ENCODE measurements at places on chromosomes 7 and 10.
A peak's percentile ranks its signal among the peaks of the same experiment; 100 is the strongest.

DNA sequence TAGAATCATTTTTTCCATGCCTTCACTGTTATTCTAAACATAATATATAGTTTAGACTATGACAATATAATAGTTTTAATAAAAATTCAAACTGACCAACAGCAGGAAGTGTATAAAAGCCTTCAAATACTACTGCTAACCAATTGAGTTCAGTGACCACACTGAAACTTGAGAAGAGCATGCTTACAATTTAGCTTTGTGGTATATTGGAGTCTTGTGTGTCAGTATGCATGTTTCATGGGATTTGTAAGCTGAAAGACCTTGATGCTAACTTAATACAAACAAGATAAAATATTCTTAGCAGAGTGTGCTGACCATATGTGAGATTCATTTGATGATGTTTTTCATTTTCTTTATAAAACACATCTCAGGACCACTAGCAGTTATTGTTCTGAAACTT, 395.5 kb downstream of the SUGCT start:
- peak; percentile 71 for DNase-seq

DNA sequence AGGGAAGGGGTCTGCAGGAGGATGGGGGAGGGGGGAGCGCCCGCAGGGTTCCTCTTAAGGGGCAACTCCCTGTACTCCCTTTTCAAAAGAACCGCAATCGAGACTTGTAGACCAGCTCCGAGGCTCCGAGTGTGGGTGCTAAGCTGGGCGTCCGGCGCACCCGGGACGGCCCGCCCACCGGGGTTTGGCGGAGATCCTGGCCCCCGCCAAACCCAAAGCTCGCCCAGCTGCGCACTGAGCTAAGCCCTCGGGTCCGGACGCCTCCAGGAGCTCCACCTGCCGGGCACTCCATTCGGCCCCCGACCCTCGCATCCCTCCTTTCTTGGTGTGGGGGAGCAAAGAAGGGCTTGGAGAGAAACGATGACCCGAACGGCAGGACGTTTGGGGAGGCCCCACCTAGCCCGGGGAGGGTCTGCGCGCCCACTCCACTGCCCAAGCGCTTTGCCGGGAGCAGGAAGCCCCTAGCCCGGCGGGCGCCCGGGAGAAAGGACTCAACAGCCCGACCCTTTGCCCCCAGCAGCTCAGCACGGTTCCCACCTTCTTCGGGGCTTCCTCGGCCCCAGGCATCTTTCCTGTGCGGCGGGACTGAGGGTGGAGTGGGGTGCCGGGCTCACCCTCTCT, 651 bp downstream of the AFAP1L2 start:
- DNase-seq: no peak

DNA sequence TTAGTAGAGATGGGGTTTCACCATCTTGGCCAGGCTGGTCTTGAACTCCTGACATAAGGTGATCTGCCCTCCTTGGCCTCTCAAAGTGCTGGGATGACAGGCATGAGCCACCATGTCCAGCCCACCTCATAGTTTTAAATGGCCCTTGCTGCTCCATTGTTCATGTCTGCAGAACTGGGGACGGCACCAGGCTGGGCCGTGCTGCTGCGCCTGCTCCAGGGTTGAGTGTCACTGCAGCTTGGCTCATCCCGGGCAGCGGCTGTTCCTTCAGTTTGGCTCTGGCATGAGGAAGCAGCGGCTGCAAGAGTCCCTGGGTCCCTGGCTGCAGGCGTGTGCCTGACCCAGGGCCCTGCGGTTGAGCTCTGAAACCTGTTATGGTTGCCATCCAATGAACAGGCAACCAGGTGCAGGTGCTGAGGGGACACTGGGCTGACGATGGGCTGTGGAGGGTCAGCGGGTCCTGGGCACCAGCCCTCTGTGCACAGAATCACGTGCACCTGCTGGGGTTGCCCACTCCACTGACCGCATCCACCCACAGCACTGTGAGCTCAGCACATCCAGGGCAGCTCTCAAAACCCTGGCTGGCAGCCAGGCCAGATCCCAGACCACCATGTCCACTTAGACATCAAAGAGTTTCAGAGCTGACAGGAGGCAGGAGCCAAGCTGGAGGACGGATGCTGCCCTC, 70.2 kb upstream of the PPP2R2D start:
- DNase-seq: no peak

DNA sequence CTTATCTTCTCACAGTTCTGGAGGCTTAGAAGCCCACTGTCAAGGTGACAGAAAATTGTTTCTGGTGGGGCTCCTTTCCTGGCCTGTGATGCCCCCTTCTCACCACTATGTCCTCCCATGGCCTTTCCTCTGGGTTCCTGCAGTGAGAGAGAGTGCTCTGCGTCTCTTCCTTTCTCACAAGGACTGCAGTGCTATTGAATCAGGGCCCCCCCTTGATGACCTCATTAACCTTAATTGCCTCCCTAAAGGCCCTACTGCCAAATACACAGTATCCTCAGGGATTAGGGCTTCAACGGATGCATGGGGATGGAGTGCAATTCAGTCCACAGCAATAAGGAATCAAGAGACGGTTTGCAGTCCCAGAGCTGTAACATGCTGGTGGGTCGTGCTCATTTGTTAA, 82.0 kb upstream of the GRB10 start:
- DNase-seq: no peak

DNA sequence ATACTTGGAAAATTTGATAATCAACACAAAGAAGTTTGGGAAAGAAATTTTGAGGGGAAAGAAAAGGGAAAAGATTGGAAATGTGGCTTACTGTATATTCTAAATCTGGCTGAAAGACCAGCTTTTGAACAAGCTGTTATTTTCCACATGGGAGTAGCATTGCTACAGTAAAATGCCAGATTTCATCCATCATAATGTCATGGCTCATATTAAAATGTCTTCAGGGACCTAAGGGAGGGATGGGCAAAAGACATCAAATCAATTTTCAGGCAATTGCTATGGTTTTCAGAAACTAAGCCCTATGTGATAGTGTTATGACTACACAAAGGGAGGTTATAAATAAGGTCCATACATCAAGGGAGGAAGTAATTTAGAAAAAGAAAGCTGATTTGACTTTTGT, 1116.9 kb upstream of the CELF2 start:
- DNase-seq: no peak
